ENCODE measurements at places on chromosomes 2 and 18.

DNA sequence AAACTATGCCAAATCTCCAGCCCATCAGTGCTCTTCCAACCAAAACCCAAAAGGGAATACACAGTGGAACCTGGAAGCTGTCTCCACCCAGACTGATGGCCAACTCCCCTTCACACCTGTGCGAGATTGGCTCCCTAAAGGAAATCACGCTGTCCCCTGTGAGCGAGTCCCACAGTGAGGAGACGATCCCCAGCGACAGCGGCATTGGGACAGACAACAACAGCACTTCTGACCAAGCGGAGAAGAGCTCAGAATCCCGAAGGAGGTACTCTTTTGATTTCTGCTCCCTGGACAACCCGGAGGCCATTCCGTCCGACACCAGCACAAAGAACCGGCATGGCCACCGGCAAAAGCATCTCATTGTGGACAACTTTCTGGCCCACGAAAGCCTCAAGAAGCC is 271.1 kb downstream of the SETBP1 start:
- H3K27ac ChIP-seq, result no peak overlapping the region
- peaks cover 10% of the 10 kb centered on the region for H3K36me3 ChIP-seq
- no peaks in the 10 kb centered on the region for H3K27me3 ChIP-seq
- no peak overlapping the region for H3K4me3 ChIP-seq

DNA sequence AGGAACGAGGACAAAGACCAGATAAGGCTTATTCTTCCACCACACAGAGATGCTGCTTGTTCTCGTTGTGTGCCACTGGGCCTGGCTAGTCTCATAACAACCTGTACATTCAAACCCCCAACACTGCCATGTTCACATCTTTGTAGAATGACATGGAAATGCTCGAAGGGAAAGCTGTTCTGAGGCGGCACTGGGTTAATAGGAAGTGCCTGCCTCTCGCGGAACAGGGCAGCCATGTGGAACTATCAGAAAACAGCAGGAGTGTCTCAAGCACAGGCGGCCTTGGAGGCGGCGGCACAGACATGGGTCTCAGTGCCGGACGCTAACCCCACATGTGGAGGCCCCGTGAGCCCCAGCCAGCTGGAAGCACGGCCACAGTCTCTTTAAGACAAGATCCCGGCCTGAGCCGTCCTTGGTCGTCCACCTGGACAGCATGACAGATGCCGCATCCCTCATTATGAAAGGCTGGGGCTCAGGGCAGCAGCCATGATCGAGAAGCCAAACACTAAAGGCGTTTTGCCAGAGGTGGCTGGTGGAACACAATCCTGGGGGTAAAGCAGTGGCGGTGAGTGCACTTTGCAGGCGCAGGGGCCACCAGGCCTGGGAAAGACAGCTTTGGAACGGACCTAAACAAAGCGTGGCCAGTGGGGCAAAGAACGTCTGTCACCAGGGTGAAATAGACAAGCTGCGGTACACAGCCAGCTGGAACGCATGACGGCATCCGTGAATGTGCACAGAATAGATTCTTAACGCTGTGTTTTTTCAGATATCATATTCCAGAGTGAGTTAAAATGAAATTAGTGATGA is 161.0 kb downstream of the HDAC4 start:
- DNase-seq, result peak; percentile 73
- no peak overlapping the region for H3K27ac ChIP-seq
- H3K4me1 ChIP-seq, result peaks cover 53% of the 10 kb centered on the region
- H3K4me3 ChIP-seq, result no peak overlapping the region
- no peaks in the 10 kb centered on the region for H3K36me3 ChIP-seq

DNA sequence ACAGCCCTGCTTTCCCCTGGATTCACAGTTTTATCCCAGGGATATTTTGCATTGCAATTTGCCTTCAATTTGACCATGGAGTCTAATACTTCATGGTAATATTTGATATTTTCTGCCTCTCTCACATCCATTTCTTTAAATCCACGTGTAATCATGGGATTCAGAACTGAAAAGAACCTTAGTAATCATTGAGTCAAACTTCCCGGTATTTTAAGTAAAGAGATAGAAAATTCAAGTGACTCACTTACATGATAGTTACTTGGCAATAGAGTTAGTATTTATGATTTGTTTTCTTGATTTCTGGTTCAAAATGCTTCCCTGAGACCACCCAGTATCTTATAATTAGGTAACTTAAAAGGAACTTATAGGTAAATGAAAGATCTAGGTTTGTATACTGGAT is 33.7 kb upstream of the CDC42EP3 start:
- H3K27ac ChIP-seq, result no peak overlapping the region
- H3K4me3 ChIP-seq, result no peak overlapping the region
- H3K36me3 ChIP-seq, result no peaks in the 10 kb centered on the region

GRCh38 chr2:48530033-48530811 is at the start of gene STON1:
STON1 (plus strand) TSS chr2:48530154; CDS start chr2:48580634, 50,480 bp downstream.
- H3K27ac ChIP-seq, result peak within 1 kb of the TSS; percentile 61
- H3K4me1 ChIP-seq, result peaks cover 16% of the 10 kb centered on the region
- peak; percentile 72 for DNase-seq
- no peaks in the 10 kb centered on the region for H3K36me3 ChIP-seq
- no peaks in the 10 kb centered on the region for H3K27me3 ChIP-seq
- H3K4me3 ChIP-seq, result peak within 1 kb of the TSS; percentile 70

DNA sequence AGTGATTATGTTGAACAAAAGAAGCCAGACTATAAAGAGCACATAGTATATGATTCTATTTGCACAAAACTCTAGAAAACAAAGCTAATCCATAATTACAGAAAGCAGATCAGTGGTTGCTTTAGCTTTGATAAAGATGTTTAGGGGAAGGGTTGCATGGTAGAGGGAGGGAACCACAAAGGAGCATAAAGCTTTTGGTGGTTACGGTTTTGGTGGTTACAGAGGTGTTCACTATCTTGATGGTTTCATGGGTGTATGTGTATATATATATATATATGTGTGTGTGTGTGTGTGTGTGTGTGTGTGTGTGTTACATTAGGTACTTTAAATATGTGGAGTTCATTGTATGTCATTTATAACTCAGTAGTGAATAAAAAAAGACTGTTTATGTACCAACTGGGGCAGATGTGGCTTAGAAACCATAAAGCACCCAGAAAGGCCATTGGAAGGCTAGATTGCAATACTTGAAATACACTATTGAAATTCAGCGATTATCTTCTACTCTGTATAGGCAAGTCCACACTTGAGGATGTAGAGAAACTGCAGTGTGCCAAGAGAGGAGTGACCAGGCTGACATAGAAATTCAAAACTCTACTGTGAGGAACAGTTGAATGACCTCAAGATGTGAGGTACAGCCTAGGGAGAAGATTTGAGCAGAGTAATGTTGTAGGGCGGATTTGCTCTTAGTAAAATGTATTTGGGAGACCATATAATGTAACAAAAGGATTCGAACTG is 60.6 kb downstream of the CAB39 start:
- no peak overlapping the region for H3K27ac ChIP-seq
- peaks cover 30% of the 10 kb centered on the region for H3K4me1 ChIP-seq
- no peak overlapping the region for H3K4me3 ChIP-seq
- DNase-seq, result no peak
- H3K27me3 ChIP-seq, result no peaks in the 10 kb centered on the region

GRCh38 chr18:69755041-69755440 is 192.6 kb downstream of the CD226 start:
- H3K27ac ChIP-seq, result no peak overlapping the region
- H3K27me3 ChIP-seq, result no peaks in the 10 kb centered on the region
- H3K36me3 ChIP-seq, result no peaks in the 10 kb centered on the region
- no peak overlapping the region for H3K4me3 ChIP-seq
- H3K4me1 ChIP-seq, result no peaks in the 10 kb centered on the region

DNA sequence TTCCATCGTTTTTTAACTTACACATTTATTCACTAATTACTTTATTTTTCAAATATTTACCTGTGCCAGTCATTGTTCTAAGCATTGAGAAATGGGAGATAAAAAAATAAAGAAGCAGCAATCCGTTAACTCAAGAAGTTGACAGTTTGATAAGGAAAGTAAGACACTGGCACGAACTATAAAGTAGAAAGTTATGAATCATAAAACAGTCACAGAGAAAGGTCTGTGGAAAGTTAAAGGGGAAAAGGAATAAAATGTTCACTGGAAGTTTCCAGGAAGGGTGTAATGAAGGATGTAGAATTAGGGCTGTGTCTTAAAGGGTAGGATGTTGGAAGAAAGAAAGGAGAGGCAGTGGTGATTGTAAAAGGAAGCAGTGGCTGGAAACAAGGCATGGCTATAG is 118.9 kb downstream of the RDH14 start:
- no peak for DNase-seq
- H3K4me3 ChIP-seq, result no peak overlapping the region
- no peaks in the 10 kb centered on the region for H3K4me1 ChIP-seq
- H3K27ac ChIP-seq, result no peak overlapping the region
- no peaks in the 10 kb centered on the region for H3K36me3 ChIP-seq
